ENCODE measurements at places on chromosomes 5 and 9.

GRCh38 chr5:32193591-32193990, 19.5 kb upstream of the GOLPH3 start:
- DNase-seq = no peak

GRCh38 chr5:117788596-117788995, 1199.8 kb downstream of the DTWD2 start:
- DNase-seq = no peak

DNA sequence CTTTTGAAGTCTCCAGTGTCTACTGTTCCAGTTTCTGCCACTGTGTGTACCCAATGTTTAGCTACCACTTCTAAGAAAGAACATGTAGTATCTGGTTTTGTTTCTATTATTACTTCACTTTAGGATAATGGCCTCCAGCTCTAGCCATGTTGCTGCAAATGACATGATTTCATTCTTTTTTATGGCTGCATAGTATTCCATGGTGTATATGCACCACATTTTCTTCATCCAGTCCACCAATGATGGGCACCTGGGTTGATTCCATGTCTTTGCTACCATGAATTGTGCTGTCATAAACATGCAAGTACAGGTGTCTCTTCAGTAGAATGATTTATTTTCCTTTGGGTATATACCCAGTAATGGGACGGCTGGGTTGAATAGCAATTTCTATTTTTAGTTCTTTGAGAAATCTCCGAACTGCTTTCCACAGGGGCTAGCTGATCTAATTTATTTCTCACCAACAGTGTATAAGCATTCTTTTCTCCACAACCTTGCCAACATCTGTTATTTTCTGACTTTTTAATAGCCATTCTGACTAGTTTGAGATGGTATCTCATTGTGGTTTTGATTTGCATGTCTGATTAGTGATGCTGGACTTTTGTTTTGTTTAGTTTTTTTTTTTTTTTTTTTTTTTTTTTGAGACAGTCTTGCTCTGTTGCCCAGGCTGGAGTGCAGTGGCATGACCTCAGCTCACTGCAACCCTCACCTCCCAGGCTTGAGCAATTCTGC, 68.9 kb downstream of the WDR41 start:
- no peak for DNase-seq

DNA sequence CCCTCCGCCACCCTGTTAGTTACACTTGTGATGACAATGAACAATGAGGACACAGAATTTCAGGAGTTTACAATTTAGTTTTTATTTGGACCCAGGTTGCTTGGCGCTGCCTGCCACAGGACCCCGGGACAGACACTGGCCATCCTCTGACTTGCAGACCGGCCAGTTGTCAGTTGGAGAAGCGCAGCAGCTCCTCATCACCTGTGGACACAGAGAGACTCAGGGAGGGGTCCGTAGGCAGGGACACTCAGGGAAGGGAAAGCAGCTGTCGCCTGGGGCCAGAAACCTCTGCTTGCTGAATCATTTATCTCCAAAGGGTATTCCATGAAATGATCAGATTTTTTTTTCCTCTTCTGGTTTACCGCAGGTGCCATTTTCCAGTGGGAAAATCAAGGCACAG, 18.0 kb downstream of the AMBP start:
- no peak for DNase-seq

DNA sequence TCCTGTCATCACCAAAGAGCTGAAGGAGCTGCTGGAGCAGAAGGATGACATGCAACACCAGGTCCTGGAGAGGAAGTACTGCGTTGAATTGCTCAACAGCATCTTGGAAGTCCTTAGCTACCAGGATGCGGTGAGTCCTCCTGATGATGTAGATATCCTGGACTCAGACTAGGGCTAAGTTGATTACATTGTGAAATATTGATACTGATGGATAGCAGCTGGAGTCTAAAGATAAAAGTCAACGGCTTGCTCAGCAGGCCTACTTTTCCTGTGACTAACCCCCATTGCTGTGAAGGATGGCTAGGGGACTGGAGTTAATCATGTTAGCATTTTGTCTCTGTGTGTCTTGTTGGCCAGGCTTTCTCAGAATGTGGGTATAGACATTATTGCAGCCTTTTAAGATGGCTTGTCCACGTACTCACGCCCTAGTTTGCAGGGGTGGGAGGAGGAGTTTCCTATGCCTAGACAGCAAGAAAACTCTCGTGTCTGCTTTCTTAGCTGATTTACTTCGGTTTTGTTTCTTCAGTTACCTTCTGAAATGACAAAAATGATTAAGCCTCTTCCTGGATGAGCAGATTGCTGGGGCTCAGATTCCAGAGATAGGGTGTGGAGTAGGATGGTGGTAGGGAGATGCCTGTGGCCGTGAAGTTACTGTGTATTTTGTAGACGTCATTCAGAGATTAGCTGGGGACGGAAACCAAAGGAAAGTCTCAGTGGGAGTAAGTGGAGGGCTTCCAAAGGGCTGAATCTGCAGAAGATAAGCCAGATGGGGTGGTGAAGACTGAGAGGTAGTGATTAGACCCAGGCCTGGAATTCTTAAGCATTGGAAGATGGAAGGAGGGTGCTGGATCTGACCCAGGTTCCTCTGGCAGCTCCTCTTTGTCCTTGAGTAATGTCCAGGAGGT, 166.3 kb downstream of the DOCK2 start:
- no peak for DNase-seq

- no peak for DNase-seq
Observed at GRCh38 chr5:80569961-80570786, at the start of gene ANKRD34B. ANKRD34B (minus strand) TSS chr5:80570280; CDS start chr5:80560019, 10,261 bp downstream.

GRCh38 chr9:134340475-134341160, 14.4 kb downstream of the RXRA start:
- no peak for DNase-seq

DNA sequence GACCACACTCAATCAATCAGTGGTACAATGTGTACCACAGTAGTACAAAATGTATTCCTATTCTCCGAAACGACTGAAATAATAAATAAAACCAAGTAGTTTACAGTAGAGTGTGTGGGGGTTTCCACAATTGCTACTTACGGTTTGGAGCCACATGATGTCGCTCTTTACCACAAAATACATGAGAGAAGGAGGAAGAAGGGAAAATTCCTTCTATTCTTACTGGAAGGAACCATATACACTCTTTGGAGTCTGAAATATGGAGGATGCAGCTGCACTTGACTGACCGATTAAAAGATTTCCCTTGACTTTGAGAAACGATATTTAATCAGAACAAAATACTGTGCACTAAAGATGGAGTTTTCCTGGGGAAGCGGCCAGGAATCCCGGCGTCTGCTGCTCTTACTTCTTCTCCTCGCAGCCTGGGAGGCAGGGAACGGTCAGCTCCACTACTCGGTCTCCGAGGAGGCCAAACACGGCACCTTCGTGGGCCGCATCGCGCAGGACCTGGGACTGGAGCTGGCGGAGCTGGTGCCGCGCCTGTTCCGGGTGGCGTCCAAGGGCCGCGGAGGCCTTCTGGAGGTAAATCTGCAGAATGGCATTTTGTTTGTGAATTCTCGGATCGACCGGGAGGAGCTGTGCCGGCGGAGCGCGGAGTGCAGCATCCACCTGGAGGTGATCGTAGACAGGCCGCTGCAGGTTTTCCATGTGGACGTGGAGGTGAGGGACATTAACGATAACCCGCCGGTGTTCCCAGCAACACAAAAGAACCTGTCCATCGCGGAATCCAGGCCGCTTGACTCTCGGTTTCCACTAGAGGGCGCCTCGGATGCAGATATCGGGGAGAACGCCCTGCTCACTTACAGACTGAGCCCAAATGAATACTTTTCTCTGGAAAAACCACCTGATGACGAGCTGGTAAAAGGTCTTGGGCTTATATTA, at the start of gene PCDHA4:
PCDHA4 (plus strand) TSS at position 235 of the 942 bp plus-strand sequence.
- no peak for DNase-seq

DNA sequence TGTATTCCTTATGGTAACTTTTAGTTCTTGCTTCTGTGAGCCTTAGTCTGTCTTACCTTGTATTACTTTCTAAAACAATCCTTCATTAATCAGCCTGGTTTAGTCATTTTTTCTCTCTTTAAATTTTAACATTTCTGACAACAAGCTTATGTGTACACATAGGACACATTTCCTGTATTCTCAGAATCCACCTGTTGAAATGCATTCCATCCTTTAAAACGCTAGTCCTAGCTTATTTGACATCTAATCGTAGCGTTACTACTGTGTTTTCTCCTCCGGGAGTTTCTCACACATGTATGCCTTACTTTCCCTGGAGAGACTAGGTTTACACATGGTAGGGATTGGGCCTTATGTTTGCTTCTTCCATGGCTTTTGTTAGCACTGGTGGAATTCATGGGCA, 3.8 kb downstream of the TARS1 start:
- DNase-seq = no peak

GRCh38 chr9:13814647-13815400, 499.1 kb downstream of the NFIB start:
- no peak for DNase-seq

- no peak for DNase-seq
Observed at GRCh38 chr9:110880189-110880588, 158.1 kb downstream of the LPAR1 start.

- DNase-seq = peak; percentile 19
Observed at GRCh38 chr5:138470322-138471051, 5.2 kb downstream of the EGR1 start.

GRCh38 chr9:21053851-21054250, 22.4 kb upstream of the HACD4 start:
- DNase-seq = no peak

DNA sequence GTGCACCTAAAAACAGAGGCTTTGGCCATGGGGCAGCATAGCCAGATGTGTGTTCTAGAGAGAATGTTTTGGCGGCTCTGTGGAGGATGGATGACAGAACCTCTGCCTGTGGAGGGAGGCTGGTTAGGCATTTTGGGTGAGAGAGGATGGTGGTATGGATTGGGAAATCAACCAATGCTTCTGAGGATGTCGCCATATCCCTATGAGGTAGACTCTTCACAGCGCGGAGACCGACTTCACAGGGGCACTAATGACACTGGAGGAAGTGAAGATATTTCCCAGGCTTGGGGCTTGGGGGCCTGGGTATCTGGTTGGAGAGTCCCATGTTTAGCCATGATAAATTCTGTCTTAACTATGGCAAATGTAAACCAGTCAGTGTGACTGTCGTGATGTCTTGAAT, 140.6 kb upstream of the KLF4 start:
- no peak for DNase-seq

- DNase-seq = no peak
Observed at GRCh38 chr5:37490120-37490810, 111.1 kb downstream of the WDR70 start.

DNA sequence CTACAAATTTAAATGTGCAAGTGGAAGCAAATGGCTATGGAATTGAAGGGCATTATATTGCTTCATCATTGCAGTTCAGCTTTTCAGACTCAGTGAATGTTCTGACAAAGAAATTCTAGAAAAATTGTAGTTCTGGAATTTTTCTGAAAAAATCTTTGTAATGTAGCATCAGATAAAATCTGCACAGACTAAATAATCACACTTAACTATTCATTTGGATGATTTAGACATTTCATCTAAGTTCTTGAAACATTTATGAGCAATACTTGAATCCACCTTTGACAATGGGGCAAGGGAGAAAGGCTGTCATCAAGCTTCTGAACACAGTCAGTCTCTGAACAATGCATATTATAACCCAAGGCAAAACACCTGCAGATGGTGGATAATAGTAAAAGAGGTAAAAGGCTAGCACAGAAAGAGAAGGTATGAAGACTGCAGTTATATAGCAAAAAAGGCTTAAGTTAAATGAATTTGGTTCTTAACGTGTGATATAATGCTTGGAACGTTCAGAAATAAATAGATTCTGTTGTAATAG, 1352.0 kb upstream of the NUDT12 start:
- no peak for DNase-seq

GRCh38 chr5:60674251-60675069, 25.5 kb downstream of the DEPDC1B start:
- DNase-seq = no peak
